ENCODE measurements at places on chromosomes 1 and 21.

DNA sequence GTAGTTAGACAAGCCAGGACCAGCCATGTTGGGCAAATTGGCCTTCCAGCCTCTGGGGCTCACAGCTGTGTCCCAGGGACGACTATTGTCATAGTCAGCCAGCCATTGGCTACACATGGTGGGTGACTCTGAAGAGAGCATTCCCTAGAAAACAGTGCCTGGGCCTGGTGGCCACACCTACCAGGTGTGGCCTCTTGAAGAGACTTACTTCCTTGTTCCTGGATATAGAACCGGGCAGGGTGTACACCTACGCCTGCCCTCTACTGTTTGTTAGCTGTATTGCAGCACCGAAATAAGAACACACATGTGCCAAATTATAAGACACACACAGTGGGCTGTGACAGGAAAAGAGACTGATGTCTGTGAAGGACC, 134.6 kb upstream of the ARHGEF16 start:
- peak; percentile 18 for DNase-seq

DNA sequence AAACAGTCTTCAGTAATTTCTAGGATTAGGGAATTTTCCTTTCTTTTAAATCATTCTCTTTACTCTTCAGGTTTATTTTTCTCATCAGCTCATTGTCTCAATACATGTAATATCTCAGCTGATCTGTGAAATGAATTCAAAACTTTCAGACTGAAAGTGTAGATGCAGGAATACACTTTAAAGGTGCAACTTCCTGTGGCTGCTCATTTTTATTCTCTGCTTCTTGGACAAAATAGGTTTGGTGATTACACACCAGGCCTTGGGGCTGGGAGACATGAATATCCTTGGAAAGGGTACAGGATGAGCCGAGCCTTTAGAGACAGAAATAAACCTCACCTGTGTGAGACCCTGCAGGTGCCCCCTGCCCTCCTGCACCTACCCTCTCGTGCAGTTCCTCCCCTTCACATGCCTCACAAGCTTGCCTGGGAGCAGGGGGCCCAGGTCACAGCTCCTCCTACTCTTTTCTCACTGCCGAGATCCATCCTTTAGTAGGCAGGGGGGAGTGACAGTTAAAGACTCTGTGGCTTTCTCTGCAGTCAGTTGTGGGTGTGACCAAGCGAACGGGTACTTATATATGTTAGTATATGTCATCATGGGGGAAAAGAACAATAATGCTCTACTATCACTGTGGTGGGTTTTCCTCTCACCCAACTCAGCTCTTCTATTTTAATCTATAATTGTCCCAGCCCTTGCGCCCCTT, 23.6 kb downstream of the XCL2 start:
- peak; percentile 8 for DNase-seq

- DNase-seq, result no peak
Measured at GRCh38 chr1:235205687-235206086, 44.6 kb upstream of the RBM34 start.

DNA sequence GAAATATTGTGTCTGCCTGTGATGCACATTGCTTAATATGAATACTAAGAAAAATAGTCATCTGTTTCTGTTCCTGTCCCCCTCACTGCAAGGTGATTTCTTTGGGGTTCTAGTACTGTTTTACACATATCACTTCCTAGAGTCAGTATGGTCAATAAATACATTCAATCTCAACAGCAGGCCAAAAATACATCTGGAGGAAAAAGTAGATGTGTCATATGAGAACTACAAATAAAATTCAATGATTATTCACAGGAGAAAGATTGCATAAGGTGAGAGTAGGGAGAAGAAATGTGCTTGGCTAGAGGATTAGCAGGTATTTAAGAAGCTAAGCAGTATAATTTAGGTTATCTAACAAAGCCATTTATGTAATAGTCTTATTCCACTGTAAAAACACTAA, 45.3 kb upstream of the SAMSN1 start:
- DNase-seq, result no peak

GRCh38 chr1:38834937-38835827, 24.4 kb downstream of the RRAGC start:
- no peak for DNase-seq

DNA sequence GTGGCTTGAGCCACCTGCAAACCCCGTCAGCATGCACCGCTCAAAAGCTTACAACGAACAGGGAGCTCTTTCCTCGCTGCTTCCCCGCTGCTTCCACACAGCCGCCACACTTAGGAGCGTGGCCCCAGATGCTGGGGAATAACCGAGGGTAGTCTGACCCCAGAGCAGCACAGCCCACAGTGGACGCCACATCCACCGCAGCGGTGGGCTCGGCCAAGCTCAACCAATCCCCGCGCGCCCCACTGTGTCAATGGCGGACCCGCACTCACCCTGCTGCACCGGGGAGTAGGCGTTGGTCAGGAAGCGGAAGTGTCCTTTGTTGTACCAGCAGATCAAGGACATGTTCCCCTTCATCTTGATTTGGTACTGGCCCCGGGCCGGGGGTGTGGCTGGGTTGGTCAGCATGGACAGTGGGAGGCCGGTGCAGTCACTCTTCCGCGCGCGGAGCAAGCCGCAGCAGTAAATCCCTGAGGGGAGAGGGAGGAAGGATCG, 93.5 kb downstream of the PGBD5 start:
- no peak for DNase-seq

DNA sequence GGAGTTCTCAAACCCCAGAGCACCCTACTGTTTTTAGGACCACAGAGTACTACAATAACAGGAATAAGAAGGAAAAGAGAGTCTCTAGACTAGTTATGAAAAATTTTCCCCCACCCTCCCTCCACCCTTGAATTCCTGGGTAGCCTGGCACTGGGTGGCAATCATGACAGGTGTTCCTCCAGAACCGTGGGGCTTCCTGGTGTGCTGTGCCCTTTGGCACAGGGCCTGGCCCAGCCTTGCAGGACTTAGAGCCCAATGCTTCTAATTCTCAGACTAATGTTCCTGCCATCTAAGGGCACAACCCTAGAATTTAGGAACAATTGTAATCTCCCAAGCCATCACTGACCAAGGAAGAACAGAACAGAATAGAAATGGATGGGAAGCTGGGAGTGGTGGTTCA, 1.5 kb upstream of the CD160 start:
- no peak for DNase-seq

GRCh38 chr21:45655124-45655523, 11.6 kb downstream of the PCBP3 start:
- no peak for DNase-seq

DNA sequence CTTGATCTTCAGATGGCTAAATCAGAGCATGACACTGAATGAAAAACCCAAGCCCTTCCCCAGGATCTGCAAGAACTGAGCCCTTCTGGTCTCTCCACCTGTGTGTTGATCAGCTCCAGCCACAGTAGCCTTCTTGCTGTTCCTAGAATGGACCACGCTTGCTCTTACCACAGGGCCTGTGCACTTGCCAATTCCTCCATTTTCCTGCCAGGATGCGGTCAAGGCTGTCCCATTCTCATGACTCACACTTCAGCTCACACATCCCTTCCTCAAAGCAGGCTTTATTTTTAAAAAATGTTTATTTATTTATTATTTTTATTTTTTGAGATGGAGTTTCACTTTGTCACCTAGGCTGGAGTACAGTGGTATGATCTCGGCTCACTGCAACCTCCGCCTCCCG, 43.6 kb upstream of the GRHL3 start:
- DNase-seq, result no peak

- DNase-seq, result no peak
Measured at GRCh38 chr1:54294887-54295286, 94.9 kb downstream of the MRPL37 start.

DNA sequence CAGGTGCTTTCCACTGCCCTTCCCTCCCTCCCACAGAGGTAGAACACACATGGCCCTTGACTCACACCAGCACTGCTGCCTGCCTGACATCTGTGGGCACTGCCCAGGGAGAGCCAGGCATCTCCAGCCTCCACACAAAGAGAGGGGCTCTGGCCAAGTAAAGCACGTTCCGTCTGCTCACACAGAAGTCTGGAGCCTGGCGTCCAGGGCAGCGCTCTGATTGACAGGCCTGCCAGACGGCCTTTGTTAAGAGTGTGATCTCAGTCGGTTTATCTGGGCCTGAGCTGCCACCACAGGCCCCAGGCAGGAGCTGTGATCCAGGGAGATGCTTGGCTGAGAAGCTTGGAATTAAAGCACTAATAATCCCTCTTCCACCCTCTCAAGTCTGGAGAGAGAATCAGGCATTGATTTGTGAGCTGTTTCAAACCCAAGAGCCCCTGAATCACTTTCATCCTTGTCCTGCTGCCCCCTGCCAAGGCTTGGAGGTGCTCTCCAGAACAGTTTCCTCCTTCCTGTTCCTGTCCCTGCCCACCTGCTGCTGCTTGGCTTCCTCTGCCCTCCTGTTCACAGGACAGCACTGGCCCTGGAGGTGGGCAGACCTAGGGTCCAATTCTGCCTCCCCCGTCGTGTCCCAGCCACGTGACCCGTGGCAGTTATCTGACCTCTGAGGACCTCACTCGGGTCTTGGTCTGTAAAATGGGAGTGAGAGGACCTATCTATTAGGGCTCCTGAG, 3.7 kb downstream of the DMRTB1 start:
- DNase-seq, result no peak

DNA sequence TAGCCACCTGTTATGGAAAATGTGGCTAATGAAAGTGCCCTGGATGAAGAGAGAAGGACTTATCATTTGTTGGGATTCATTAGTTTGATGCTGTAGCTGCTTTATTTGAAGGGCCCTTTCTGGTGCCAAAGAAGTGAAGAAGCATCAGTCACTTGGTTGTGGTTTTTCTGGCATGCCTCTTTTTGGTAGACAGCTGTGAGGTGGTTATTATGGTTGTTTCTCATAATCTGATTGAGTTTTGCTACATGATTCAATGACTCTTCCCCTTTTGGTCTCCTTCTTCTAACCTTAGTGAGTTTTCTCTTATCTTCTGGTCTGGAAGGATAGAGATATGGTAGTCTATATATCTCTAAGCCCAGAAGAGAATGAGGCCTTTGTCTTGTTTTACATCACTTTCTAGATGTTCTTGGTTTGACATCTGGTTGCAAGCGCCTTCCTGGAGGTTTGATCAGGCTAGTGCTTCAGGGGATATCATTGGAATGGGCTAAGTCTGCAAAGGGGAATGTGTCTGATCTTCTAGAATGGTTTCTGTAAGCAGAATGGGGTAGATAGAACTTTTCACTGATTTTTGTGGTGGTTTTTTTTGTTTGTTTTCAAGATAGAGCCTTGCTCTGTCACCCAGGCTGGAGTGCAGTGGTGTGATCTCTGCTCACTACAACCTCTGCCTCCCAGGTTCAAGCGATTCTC, 26.0 kb downstream of the ARID1A start:
- no peak for DNase-seq

DNA sequence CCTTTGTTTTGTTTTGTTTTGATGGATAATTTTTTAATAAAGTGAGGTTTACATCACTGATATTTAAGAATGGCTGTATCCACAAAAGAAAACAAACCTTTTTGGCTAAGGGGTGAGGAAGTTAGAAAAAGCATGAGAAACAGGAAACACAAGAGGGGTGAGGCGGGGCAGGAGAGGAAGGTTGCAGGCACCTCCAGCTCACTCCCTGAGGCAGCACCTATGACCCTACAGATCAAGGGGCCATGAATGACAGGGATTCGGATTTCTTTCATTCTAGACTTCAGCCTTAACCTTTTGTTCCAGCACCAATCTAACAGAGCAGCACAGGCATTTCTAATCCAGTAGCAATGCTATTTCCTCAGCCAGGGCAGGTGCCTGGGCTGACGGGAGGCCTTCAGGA, 4.4 kb downstream of the CLCA4 start:
- DNase-seq, result no peak

DNA sequence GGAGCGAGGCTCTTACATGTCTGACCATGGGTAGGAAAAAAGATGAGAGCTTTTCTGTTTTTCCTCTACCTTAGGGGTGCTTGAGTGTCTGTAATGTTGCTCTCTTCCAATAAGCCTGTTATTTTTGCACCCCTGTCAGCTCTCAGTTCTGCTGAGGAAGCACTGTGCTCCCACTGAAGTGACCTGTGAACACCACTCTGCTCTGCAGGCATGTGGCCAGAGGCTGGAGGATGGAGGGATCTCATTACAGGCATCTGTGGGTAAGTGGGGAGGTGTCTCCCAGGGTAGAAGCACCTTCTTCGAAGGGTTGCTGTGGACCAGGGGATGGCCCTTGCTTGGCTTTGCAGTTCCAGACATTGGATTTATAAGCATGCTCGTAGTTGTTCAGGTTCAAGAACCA, 56.8 kb upstream of the RBM15 start:
- DNase-seq, result no peak

DNA sequence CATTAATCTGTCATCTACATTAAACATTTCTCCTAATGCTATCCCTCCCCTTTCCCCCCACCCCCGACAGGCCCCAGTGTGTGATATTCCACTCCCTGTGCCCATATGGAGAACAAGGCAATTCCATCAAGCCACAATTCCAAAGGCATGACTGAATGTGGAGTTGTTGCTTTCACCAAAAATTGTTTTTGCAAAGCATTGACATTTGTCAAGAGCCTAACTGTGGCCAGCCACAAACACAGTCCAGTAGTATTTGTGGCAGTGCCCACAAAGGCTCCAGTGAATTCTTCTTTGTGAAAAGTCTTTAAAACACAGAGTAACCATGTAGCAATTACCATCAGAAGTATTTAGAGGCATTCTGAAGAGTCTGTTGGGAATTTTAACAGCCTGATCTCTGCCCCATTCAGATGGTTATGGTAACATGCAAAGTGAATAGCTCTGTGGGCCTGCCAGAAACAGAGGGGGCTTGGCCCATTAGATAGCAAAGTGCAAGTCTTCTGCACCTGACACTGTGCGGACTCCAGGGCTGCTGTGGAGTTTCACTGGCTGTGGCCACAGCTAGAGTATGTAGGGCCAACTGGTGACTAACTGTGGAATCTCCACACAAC, 11.6 kb upstream of the LRRC53 start:
- no peak for DNase-seq

DNA sequence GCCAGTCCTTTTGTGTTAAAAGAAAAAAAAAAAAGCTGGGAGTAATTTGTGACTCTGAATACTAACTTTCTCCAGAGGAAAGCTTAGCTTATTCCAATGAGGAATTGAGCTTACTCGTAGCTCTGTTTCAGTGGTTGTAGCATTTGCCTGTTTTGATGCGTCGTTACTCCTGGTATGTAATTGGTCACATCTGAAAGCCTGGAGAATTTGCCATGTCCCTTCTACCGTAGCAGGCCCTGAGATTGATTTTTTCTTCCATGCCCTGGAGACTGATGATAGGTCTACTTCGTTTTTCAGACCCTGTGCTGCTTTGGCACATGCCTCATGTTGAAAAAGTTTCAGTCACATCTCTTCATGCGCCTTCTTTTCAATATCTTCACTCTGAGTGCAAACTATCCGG, 1103.0 kb downstream of the PLA2G4A start:
- DNase-seq, result no peak

- DNase-seq, result no peak
Measured at GRCh38 chr1:226674892-226675714, 64.0 kb downstream of the ITPKB start.

DNA sequence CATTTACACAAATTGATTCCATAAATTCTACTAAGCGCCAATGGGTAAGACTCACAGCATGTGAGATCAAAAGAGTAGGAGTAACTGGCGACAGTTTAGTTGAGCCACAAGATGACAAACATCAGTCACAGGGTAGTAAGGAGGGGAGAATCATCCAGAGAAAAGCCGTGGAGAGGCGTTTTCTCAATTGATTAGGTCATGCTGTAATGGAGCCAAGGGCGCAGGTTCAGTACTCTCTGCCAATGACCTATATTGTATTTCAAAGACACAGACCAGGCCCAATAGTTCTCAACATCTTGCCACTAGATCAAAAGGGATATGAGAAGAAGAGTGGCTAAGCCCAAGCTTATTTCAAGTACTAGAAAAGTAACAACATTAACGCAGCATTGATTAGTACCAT, 467.5 kb downstream of the SMYD3 start:
- no peak for DNase-seq

- peak; percentile 51 for DNase-seq
Measured at GRCh38 chr1:89633248-89633799, 404 bp downstream of the LRRC8C start.

All from stimulated activated CD4-positive, alpha-beta T cell treated with anti-CD3 and anti-CD28 coated beads, Interleukin-12 subunit alpha, Interleukin-12 subunit beta, amount 100 ng/mL, for 4 hours (primary cell).